ENCODE measurements at places on chromosomes 16 and 17. TPM values are rescaled to one million over a fixed set of nuclear protein-coding genes. Genes with fewer than 3 reads are reported as not detected.

SOCS7 gene
- total RNA-seq: 68.3 TPM

FBXL16 gene
- 4.6 TPM for total RNA-seq

GRCh38 chr17:50830352-50830751 lies 5.0 kb upstream of the WFIKKN2 start:
- H3K4me3 ChIP-seq: no peak overlapping the region
- no peaks in the 10 kb centered on the region for H3K36me3 ChIP-seq
- peaks cover 38% of the 10 kb centered on the region for H3K27me3 ChIP-seq
- H3K4me1 ChIP-seq: no peaks in the 10 kb centered on the region

- DNase-seq: peak; percentile 31
- no peaks in the 10 kb centered on the region for H3K4me1 ChIP-seq
- no peak overlapping the region for H3K27ac ChIP-seq
- H3K36me3 ChIP-seq: no peaks in the 10 kb centered on the region
- no peaks in the 10 kb centered on the region for H3K27me3 ChIP-seq
Observed at GRCh38 chr16:6682142-6682811, 650.4 kb upstream of the RBFOX1 start.

EPN3 gene
- total RNA-seq: 45.1 TPM

SNX20 gene
- not detected for total RNA-seq

RTN4RL1 gene
- total RNA-seq: not detected

DNA sequence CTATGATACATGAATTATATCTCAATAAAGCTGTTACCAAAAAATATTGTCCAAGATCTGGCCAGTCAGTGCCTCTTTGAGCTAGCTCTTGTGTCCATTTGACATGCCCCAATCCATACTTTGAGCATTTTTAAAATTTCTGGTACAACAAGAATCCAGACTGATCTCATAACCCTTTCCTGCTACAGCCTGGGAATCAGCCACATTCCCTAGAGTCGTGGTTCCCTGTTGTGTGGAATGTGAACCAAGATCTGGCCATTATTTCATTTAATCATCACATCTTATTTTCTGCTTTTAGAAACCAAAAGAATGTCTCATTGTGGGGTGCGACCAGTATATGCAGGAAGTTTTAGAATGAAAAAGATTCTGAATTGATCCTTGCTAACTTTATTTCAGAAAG lies 34.3 kb upstream of the RPRML start:
- no peaks in the 10 kb centered on the region for H3K27me3 ChIP-seq
- H3K27ac ChIP-seq: no peak overlapping the region
- no peaks in the 10 kb centered on the region for H3K36me3 ChIP-seq
- no peak overlapping the region for H3K4me3 ChIP-seq

C16orf96 gene
- total RNA-seq: not detected

GRCh38 chr17:7124923-7125322 lies 10.3 kb upstream of the ASGR2 start:
- H3K36me3 ChIP-seq: no peaks in the 10 kb centered on the region
- no peak for DNase-seq
- H3K4me3 ChIP-seq: no peak overlapping the region
- no peaks in the 10 kb centered on the region for H3K4me1 ChIP-seq
- H3K27me3 ChIP-seq: peaks cover 12% of the 10 kb centered on the region
- H3K27ac ChIP-seq: no peak overlapping the region

GRCh38 chr16:57044931-57045693 lies 47.3 kb upstream of the CPNE2 start:
- H3K27ac ChIP-seq: no peak overlapping the region
- H3K36me3 ChIP-seq: no peaks in the 10 kb centered on the region
- no peaks in the 10 kb centered on the region for H3K27me3 ChIP-seq
- H3K4me3 ChIP-seq: no peak overlapping the region
